ENCODE measurements at places on chromosomes 3 and 15.
A peak's percentile ranks its signal among the peaks of the same experiment; 100 is the strongest.

- peak; percentile 92 for DNase-seq
Observed at GRCh38 chr3:18444595-18445400, 19.7 kb upstream of the SATB1 start.

- DNase-seq: no peak
Observed at GRCh38 chr3:103440539-103441203, 1005.9 kb downstream of the ZPLD1 start.

DNA sequence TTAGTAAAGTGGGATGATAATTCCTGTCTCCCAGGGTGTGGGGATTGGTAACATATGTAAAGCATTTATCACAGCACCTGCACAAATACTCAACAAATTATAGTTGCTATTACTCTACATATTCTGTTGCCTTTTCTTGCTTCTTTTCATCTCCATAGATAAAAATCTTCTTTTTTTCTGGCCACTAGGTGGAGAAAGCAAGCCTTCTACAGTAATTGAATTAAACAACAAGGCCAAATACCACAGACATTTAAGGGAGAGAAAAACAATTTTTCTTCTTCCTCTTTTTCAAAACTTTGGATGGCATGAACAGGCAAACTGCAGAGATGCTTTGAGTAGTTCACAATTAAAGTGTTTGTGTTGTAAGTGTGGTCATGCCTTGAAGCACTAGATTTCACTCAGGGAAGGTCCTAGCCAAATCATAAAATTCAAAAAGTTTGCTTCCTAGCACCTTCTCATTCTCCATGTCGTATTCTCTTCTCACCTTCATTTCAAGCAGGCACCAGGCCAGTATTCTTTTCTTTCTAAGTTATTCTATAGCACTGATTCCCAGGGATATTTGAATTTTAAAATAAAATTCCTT is 493.4 kb upstream of the TGFBR2 start:
- DNase-seq: peak; percentile 51

DNA sequence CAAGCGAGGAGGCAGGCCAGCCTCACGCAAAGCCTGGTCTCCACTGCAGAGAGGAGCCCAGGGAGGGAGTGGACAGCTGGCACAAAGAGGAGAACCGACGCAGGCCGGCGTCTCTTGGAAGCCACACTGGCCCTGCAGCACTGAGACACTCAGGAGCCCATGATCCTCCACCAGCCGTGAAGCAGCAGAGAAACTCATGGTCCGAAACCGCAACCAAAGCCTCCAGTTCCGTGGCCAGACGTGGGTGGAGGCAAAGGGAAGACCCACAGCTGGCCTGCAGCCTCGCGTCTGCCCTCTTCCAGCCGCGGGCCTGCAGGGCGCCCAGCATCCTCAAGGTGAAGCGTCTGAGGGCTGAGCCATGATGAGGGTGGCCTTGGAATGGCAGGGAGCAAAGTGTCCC is 62.2 kb upstream of the SEC61A1 start:
- DNase-seq: no peak

DNA sequence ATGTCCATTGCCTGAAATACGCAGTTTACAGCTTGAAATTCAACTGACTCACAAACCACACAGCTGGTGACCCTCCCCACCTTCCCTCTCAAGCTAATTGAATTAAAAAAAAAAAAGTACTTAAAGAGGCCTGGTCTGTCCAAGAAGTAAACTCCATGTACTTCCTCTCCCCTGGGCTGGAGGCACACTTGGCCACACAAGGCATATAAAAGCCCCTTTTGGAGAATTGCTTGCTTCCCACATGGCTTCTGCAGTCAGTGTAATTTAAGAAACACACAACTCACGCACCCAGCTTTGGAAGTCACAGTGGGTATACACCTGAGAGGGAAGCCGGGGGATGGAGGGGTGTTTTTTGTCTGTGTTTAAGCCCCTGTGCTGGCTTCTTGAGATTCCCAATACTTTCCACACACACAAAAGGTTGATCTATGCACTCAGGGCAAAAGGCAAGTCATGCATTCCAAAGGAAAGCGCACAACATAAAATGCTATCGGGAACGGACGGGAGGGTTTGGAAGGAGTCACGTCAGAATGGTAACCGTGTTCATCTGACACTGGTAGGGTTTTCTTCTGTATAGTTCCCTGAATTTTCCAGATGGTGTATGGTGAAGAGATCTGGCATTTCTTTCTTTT is 106.6 kb upstream of the ALDH1A3 start:
- no peak for DNase-seq

DNA sequence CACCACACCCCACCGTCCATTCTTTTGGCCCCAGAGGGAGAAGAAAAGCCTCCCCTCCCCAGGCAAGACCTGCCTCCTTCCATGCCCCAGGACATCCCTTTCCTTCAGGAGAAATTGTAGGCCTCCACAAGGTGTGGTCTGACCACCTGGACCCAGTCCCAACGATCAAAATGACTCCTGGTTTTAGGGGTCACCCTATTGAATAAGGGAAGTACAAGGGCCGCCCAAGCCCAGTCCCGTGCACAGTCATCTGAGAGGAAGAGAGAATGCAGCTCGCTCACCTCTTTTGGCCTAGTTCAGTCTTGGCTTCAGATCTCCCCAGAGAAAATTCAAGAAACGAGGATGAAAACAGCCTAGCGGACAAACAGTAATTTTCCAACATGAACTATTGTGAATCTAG is 249.1 kb downstream of the UACA start:
- DNase-seq: peak; percentile 31

- peak; percentile 8 for DNase-seq
Observed at GRCh38 chr3:114005481-114005880, 50.8 kb downstream of the CCDC191 start.

GRCh38 chr3:32437896-32438295 is 46.2 kb downstream of the CMTM7 start:
- no peak for DNase-seq

- no peak for DNase-seq
Observed at GRCh38 chr3:111961461-111962164, 17.2 kb upstream of the ABHD10 start.

- DNase-seq: no peak
Observed at GRCh38 chr15:95825671-95826411, 504.7 kb upstream of the NR2F2 start.

GRCh38 chr3:169227911-169228310 is 435.6 kb downstream of the MECOM start:
- no peak for DNase-seq

DNA sequence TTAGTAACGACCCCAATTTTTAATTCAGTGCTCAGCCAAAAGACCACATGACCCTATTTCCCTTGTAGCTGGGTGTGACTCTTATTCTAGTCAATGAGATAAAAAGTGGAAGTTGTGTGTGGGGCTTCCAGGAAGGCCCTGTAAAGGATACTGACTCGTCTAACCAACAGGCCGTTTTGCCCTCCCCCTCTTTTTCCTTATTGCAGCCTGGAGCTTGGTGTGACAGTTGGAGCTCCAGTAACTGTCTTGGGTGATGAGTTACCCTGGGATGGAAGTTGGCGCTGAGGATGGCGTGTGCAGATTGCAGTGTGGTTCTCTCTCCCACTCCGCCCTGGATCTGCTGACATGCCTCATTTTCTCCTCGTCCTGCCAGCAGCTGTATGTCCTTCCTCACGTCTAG is 209.3 kb upstream of the PROK2 start:
- peak; percentile 91 for DNase-seq

DNA sequence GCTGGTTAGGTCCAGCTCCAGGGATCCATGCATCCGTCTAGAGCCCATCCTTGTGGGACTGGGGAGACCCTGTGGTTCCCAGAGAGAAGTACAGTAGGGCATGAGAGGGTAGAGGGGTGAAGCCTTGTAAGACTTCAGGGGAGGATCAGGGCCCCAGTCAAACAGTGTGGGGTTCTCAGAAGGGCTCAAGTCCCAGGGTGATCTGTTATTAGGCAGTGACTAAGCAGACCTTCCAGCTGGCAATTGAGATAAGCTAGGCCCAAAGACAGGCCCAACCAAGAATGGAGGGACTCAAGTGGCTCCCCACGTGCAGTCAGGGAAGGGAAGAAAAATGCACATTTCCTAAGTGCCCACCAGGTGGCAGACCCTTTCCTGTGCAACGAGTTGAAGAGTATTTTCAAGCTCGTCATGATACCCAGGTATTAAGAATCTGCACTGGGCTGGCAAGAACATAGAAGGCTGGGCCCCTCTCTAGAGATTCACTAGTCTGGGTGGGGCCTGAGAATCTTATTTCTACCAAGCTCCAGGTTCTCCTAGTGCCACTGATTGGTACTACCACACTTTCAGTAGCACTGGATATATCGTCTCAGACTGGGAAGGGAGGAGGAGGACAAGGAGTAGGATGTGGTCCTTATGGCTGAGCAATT is 240.8 kb downstream of the NR1D2 start:
- DNase-seq: peak; percentile 57

DNA sequence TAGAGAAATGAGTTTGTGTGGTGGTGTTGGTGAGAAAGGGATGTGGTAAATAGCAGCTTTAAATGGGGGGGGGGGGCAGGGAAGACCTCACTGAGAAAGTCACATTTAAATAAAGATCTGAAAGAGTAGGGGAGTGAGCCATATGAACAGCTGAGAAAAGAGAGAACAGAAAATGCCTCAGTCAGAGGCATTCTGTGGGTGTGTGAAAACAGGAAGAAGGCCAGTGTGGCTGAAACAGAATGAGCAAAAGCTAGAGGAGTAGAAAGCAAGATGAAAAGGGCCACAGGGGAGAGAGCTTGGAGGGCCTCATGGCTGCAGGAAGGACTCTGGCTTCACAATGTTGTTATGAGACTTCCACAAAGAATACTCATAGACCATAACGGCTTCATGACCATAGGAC is 783.3 kb downstream of the ZPLD1 start:
- no peak for DNase-seq

- DNase-seq: no peak
Observed at GRCh38 chr3:142945023-142945422, 18.5 kb downstream of the PAQR9 start.

DNA sequence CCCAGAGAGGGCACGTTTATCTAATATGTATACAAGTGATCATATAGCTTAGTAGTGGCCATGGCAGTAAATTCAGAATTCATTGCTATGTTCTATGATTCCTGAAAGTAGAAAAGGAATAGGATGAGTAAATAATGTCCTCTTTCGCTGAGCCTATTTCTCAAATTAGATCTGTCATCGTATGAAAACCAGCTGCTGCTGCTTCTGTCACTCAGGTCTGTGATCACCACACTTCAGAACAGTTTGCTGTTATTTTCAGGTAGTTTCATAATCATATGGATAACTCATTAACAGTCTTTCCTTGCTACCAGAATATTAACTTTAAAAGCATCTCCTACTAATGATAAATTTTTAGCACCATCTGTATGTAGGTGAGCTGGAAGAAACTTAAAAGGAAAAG is 289.1 kb upstream of the AZI2 start:
- DNase-seq: no peak

DNA sequence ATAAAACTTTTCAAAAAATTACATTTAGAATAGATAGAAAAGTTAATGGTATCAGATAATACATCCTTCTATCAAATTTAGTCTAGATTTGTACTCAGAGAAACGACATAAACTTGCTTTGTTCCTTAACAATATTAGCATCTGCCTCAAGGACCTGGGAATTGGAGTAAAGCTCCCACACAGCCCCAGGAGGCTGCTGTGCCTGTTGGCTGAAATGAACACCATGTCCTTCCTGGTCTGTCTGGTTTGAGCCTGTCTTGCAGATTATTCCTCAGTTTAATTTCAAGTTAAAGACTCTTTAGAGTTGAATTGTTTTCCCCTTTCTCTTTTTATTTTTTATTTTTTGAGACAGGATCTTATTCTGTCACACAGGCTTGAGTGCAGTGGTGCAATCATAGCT is 19.4 kb downstream of the GNB5 start:
- DNase-seq: no peak

- no peak for DNase-seq
Observed at GRCh38 chr3:172984914-172985313, 156.1 kb downstream of the SPATA16 start.

DNA sequence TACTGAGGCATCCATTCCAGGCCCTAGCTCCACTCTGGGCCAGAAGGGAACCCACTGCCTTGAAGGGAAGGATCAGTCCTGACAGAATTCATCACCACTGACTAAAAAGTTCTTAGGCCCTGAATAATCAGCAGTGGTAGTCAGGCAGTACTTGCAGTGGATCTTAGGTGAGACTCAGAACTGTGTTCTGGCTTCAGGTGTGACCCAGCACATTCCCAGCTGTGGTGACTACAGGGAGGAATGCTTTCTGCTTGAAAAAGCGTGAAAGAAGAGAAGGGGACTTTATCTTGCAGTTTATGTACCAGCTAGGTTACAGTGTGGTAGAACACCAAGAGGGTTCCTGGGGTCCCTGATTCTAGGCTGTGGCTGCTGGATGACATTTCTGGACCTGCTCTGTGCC is 24.9 kb upstream of the AADACL2 start:
- no peak for DNase-seq

GRCh38 chr15:90076716-90077115 is 25.6 kb downstream of the IDH2 start:
- no peak for DNase-seq

- DNase-seq: no peak
Observed at GRCh38 chr15:74545086-74545485, 4.1 kb downstream of the ARID3B start.
